Memory B cell (primary cell): ENCODE measurements at places on chromosomes 6 and 20.

DNA sequence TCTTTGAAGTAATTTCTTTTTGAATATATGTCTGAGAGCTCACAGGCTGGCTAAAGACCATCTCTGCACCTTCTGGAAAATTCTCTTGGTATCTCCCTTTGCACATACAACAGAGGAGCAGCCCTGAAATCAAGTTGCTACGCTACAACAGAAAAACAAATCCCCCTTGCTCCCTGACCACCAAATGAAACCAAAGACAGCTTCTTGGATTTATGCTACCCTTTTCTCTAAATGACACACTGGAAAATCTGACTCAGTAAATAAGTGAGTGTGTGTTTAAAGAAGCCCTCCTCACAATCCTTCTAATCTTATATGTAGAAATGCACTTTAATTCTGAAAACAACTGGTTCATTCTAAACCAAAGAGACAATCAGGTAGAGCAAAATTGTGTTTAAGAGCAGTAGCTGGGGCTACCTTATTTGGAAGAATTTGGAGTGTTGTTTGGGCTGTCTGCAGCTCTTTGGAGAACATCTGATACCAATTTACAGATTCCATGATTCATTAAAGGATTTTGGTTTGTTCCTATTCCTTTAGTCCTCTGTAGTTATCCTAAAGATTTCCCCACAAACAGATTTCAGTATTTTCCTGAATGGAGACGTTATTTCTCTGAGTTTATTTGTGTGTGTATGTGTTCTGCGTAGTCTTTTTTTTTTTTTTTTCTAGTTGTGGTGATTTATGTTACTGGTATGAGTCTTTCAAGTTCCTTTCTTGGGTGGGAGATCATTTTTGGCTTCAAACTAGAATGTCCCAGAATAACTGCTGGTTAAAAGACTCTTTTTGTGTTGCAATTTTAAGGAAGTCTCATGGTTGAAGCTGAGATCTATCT is 36.4 kb upstream of the UTRN start:
- no peak for DNase-seq

DNA sequence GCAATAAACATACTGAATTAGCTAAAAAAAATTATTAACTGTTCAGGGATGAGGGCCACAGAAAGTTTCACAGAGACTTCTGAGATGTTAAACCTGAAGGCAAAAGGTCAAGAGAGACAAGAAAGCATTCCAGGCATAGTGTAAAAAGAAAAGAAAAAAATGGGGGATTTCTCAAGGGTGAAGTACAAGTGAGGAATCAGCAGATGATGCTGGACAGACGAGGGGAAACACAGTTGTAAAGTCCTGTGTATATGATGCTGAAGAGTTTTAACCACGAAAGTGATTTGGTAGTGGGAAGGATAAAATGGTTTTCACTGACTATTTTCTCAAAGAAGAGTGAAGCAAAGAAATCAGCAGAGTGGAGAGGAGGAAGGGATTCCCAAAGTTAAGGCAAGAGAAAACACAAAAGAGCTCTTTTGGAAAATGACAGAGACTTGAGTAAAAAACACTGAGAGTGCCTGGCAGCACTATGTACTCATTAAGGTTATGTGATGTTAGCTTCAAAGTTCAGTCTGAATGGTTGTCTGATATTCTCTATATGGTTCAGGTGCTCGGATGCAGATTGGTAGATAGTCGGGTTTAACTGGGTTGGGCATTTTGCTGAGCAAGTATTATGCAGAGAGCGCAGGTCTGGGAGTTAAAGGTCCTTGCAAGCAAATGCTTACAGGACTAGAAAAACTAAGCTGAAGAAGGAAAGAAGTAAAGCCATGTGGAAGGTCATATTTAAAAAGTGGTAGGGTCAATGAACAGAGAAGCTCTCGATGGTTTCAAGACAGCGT is 16.4 kb downstream of the RAB23 start:
- DNase-seq, result no peak

GRCh38 chr6:139029470-139030227 is 1.1 kb downstream of the ABRACL start:
- peak; percentile 22 for DNase-seq

DNA sequence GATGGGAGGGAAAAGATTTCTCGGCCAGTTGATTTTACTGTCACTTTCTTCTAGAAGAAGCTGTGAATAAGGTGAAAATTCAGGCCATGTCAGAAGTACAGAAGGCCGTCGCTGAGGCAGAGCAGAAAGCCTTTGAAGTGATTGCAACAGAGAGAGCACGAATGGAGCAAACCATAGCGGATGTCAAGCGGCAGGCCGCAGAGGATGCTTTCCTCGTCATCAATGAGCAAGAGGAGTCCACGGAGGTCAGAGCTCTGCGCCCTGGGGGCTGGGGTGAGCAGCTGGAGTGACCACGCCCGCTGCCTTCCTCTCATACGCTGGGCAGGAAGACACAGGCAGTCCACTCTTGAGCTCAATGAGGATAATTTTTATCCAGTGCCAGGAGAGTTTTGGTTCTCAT is 21.8 kb upstream of the C20orf144 start:
- no peak for DNase-seq

DNA sequence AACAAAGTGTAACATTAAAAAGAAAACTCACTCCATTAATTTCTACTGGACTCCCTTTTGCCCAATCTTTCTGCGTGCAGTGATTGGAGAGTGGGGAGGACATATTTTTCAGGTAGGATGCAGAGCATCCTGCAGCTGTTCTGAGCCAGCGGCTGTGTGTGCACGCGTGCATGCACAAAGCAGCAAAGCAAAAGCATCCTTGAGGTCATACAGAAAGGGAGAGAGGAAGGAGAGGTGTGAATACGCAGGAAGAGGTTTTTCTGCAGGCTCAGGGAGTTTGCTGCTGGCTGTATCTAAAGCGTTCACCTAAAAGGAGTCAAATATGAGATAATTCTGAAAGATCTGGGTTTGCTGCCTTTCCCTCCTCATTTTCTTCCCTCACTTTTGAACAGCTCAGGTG is 108.4 kb downstream of the HUS1B start:
- no peak for DNase-seq

DNA sequence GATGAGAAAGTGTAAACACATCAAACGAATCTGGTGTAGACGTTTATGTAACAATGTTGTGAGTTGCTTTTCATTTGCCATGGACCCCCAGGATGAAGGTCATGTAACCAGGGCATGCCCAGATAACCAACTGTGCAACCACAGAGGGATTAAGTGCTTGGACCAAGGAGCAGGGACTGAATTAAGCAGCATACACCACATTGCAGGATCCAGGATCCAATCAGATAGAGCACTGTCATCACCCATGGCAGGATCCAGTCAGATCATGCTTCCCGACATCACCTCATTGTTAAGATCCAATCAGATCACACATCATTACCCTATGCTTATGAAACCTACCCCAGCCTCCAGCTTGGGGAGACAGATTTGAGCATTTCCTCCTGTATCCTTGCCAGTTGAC is 74.3 kb upstream of the RCAN2 start:
- no peak for DNase-seq
